Stimulated activated CD8-positive, alpha-beta memory T cell treated with anti-CD3 and anti-CD28 coated beads, Interleukin-15, amount 100 ng/mL, for 4 hours (primary cell): ENCODE measurements at places on chromosomes 1 and 21.

DNA sequence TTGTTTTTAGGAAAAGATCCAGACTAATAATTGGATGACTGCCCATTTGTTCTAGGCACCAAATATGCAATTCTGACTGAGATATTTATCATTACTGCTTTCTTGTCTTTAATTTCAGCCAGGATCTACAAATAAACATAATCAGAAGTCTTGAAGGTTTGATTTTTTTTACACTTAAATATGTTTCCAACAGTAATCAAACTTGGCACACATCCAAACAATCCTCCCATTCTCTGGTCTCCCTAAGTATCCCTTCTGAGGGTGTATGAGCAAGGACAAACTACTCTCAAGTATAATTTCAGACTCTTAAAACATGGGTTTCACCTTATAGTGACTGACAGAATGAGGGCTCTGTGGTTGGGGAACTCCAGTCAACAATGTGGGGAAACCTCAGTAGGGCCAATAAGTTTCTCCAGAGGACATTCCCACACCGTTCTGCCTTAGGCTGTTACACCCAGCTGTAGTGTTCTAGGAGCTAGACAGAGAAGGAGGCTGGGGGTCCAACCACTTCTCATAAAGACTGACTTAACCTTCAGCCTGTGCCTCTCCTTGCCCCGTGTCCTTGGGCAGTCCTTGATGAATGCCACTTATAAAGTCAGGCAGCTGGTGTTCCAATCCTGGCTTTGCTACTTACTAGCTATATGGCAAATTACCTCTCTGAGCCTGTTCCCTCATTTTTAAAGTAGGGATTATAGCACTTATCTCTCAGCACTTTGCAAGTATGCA, 1.5 kb upstream of the PALMD start:
- no peak for DNase-seq

DNA sequence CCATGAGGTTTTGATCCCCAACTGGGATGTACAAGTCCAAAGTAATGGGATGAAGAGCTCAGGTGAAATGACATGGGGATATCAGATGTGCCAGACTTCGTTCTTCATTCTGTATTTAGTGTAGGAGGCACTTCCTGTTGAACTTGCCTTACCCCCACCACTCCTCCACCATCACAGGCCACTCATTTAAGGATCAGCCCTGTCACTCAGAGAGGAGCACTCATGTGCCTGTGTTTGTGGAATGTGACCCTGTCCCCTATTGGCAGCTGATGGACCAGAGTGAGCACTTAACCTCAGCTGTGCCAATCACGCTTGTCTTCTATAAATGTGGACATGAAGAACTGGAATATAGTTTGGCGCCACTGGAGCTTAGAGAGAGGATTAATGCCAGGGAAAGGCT, 91.4 kb upstream of the CTTNBP2NL start:
- no peak for DNase-seq

- DNase-seq: no peak
These were observed 113.4 kb upstream of the ATP1A1 start for GRCh38 chr1:116259663-116260062.

- DNase-seq: no peak
These were observed 49.5 kb downstream of the DR1 start for GRCh38 chr1:93395195-93395594.

DNA sequence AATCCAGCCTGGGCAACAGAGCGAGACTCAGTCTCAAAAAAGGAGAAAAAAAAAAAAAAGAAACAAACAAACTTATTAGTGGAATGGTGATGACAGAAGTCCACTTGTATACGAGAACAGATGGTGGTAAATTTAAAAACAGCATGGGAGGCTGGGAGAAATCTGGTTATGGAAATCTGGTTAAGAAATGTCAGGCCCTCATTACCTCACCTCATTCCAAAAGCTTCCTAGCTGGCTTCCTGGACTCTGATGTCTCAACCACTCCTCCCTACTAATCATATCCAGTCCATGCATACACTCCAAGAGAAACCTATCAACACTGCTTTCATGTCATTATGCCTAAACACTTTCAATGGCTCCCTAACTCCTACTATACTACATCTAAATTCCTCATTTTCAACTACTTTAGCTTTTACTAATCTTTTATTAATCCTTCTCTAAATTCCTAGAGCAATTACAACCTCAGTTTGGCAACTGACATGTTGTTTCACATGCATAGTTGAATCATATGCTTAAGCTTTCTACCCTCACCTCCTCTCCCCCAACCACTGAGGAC, 52.9 kb downstream of the FOXJ3 start:
- no peak for DNase-seq

GRCh38 chr1:36722871-36723270, 240.2 kb upstream of the CSF3R start:
- no peak for DNase-seq

GRCh38 chr21:35843911-35844667, 216.2 kb downstream of the SETD4 start:
- DNase-seq: no peak

DNA sequence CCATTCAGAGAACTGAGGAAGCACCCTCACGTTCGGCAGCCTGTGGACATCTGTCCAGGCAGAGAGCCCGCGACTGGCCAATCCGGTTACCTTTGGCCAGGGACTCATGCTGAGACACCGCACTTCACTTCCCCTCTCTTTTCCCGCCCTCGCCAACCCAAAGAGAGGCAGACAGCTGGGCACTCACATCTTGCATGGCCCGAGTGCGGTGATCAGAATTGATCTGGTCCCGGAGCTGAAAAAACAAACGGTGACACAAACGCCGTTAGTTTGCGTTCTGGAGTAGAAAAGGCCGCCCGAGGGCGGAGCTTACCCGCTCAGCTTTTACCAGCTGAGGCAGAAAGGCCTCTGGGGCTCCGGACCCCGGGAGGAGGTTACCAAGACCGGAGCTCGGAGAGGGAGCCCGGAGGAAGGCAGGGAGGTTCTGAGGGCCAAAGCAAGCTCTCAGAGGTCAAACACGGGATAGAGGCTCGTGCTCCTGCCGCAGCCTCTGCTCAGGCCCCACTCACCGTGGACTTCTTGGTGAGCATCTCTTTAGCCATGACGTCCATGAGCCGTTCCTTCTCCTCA, 376 bp downstream of the SF3A3 start:
- DNase-seq: no peak

- peak; percentile 86 for DNase-seq
These were observed at the start of gene STRIP1 for GRCh38 chr1:110034451-110035235. STRIP1 (plus strand) TSS chr1:110034624; CDS start chr1:110034638, 14 bp downstream.

GRCh38 chr1:32361674-32362473, 411 bp downstream of the FAM229A start:
- DNase-seq: no peak

DNA sequence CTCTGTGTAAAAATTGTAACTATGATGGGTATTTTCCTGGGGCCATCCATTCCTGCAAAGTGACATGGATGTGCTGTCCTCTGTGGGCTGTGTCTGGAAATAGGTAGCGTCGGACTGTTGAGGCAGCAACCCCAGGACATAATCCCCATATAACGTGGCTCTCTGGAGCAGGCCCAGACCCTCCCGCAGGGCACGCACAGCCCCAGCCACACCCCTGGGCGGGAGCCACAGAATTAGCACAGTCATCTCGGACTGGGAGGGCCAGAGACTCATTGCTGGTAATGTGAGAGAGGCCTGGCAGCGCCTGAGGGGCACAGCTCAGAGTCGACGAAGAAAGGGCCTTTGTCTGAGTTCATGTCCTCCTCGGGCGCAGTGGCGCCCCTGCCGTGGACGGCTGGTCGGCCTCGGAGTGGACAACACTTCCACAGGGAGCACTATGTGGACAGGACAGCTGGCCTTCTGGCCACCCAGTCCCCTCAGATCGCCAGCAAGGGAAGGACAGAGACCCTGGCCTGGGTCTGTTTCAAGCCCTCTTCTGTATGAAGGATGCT, 20.1 kb downstream of the SIM2 start:
- DNase-seq: no peak

DNA sequence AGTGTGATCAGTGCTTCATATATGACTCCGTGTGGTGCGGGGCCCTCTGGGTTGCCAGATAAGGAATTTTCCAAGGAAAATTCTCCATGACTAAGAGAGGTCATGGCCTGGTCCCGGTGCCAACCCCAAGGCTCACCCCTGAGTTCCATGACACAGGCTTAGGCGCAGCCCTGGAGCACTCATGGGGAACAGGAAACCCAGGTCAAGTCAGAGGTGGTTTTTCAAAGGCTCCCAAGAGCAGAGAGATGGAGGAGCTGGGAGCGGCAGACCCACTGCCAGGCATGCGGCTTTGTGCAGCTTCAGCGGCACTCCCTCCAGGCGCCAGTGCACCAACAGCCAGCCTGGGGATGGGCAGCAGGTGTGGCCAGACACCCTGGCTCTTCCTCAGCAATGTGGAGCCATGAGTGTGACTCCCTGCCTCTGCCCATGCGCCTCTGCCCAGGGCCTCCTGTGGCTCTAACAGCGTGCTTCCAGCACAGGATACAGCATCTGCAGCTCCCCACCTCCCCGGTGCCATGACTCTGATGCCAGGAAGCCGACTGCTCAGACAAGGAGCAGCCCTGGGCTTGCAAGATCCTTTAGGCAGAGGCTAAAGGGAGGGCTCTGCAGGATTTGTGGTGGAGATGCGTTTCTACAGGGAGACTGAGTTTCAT, 47.3 kb downstream of the GPR161 start:
- DNase-seq: no peak

DNA sequence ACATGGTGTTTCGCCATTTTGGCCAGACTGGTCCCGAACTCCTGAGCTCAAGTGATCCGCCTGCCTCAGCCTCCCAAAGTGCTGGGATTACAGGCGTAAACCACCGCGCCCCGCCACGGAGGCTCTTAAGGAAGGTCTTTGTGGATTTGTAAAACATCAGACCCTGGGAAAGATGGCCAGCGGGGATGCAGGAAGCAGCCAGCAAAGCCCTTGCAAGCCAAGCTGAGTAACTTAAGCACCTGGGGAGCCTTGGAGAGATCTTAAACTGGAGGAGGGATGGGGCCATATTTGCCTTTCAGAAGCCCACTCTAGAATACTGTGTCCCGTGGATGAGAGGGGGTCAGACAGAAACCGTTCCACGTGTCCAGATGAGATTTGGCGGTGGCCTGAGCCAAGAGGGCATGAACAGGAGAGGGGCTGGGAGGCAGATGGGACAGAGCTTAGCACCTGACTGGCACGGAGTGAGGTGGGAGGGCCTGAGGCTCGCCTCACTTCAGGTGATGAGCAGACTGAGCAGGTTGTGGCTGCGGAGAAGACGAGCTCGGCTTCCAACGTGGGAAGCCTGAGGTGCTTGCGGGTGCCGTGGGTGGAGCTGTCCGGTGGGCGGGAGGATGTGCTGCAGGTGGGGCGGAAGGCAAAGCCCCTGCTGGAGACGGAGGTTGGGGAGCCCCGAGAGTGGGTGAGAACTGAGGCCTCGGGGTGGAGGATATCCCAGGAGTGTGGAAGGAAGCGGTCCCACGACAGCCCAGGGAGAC, 11.7 kb downstream of the C1orf216 start:
- DNase-seq: peak; percentile 46

- DNase-seq: no peak
These were observed 10.5 kb downstream of the TBX15 start for GRCh38 chr1:118977600-118977999.

GRCh38 chr1:225860107-225860506, 22.1 kb downstream of the TMEM63A start:
- no peak for DNase-seq
